ENCODE measurements at places on chromosomes 16 and 17. TPM values are rescaled to one million over a fixed set of nuclear protein-coding genes. Genes with fewer than 3 reads are reported as not detected.

GRCh38 chr16:73124097-73124652 lies 76.2 kb upstream of the ZFHX3 start:
- no peak overlapping the region for H3K4me3 ChIP-seq
- H3K27me3 ChIP-seq, result no peaks in the 10 kb centered on the region
- H3K36me3 ChIP-seq, result no peaks in the 10 kb centered on the region

- H3K36me3 ChIP-seq, result no peaks in the 10 kb centered on the region
- no peak overlapping the region for H3K4me3 ChIP-seq
- H3K4me1 ChIP-seq, result no peaks in the 10 kb centered on the region
- DNase-seq, result no peak
- H3K27me3 ChIP-seq, result no peaks in the 10 kb centered on the region
- H3K27ac ChIP-seq, result no peak overlapping the region
These were observed 77.2 kb downstream of the NT5M start for GRCh38 chr17:17380145-17380925.

GRCh38 chr17:76791053-76791980 lies 53.4 kb downstream of the MFSD11 start:
- H3K27me3 ChIP-seq, result no peaks in the 10 kb centered on the region
- no peak overlapping the region for H3K27ac ChIP-seq
- no peak overlapping the region for H3K4me3 ChIP-seq
- H3K36me3 ChIP-seq, result no peaks in the 10 kb centered on the region
- DNase-seq, result no peak
- H3K4me1 ChIP-seq, result no peaks in the 10 kb centered on the region

DNA sequence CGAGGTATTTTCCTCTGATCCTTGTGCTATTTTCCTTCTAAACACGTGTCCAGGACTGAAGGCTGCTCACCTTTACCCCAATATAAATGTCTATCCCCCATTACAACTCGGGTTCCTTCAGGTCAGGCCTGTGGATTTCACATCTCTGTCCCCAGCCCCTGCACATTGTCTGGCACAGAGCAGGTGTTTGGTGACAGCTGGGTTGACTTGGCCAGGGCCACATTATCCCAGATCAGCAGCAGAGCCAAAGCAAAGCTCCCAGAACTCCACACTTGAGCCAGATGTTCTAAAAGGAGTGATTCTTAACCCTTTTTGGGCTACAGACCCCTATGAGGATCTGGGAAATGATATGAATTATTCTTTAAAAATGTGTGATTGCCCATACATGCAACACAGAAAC lies 18.0 kb upstream of the SPATA32 start:
- H3K36me3 ChIP-seq, result no peaks in the 10 kb centered on the region
- no peak for DNase-seq

DNA sequence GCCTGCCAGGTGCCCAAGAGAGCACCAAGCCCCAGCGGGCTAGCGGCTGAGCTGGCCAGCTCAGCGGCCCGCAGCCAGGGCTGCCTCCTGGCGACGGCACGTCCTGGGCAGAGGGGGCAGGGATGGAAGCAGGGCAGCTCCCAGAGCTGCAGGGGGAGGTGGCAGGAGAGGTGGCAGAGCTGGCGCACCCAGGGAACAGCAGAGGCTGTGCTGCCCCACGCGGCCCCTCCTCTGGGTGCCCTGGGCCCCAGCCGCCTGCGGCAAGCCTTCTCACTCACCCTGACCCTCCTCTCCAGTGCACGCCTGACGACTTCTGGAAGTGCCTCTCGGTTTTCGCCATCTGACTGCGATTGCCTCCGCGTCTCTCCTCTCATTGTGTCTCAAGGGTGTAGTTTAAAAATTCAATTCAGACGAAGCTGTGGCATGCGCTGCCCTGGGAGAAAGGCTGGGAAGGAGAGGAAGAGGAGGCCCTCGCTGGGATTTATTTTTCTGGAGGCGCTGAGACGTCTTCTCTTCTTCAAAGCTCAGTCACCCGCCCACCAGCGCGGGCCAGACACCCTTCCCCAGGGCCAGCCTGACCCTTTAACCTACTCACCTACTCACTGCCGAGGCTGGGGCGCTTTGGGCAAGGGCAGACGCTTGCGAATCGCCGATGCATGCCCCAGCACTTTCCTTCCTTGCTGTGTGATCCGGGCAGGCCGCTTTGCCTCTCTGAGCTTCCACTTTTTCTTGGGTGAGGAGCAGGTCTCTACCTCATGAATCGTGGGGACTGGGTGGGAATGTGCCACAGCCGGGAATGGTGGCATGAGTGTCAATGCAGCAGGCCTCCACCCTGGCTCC lies 24.9 kb downstream of the GSE1 start:
- H3K27ac ChIP-seq, result no peak overlapping the region
- no peak for DNase-seq
- H3K4me3 ChIP-seq, result no peak overlapping the region

DNA sequence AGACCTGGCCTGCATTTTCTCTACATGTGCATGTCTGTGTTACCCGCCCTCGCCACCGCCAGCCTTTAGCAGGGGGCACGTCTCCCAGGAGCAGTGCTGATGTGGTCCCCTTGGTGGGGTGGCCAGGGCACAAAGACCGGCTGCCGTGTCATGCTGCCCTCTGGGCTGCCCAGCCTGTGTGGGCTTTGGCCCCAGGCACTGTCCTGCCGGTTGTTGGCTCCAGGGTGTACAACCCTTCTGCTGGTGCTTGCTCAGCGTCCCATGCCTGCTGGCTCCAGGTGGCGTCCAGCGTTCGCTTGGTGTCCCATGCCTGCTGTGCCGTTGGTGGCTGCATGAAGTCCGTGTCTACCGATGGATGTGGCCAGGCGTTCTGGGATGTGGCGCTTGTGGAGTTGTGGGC lies 4.1 kb downstream of the BAIAP2 start:
- no peak overlapping the region for H3K4me3 ChIP-seq
- no peaks in the 10 kb centered on the region for H3K27me3 ChIP-seq

GRCh38 chr17:55157165-55157564 lies 107.6 kb upstream of the HLF start:
- no peak overlapping the region for H3K27ac ChIP-seq
- no peak for DNase-seq
- no peaks in the 10 kb centered on the region for H3K36me3 ChIP-seq
- no peaks in the 10 kb centered on the region for H3K4me1 ChIP-seq
- H3K4me3 ChIP-seq, result no peak overlapping the region

- no peak for DNase-seq
- H3K4me3 ChIP-seq, result no peak overlapping the region
- H3K4me1 ChIP-seq, result no peaks in the 10 kb centered on the region
- no peaks in the 10 kb centered on the region for H3K27me3 ChIP-seq
These were observed 37.7 kb downstream of the BAHCC1 start for GRCh38 chr17:81432941-81433340.

Gene GUCY2D
- total RNA-seq, result 0.48 TPM

Gene ATP2C2
- total RNA-seq, result 3.6 TPM

Gene PRAC1
- not detected for total RNA-seq

Gene PRSS8
- total RNA-seq, result 87.7 TPM
